ENCODE measurements at places on chromosomes 7 and 10.

DNA sequence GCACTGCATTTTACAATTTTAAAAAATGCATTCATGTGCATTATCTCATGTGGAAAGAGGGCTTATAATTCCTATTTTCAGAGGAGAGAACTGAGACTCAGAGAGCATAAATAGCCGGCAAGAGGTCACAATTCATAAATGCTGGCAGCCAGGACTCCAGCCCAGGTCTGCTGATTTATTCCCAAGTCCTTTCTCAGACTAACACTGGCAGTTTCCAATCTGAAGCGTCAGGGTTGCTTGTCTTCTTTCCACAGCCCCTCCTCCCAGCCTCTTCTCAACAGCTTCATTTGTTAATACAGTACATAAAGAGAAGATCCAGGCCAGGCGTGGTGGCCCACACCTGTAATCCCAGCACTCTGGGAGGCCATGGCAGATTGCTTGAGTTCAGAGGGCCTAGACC lies 108.9 kb downstream of the PARD3 start:
- no peak for DNase-seq

DNA sequence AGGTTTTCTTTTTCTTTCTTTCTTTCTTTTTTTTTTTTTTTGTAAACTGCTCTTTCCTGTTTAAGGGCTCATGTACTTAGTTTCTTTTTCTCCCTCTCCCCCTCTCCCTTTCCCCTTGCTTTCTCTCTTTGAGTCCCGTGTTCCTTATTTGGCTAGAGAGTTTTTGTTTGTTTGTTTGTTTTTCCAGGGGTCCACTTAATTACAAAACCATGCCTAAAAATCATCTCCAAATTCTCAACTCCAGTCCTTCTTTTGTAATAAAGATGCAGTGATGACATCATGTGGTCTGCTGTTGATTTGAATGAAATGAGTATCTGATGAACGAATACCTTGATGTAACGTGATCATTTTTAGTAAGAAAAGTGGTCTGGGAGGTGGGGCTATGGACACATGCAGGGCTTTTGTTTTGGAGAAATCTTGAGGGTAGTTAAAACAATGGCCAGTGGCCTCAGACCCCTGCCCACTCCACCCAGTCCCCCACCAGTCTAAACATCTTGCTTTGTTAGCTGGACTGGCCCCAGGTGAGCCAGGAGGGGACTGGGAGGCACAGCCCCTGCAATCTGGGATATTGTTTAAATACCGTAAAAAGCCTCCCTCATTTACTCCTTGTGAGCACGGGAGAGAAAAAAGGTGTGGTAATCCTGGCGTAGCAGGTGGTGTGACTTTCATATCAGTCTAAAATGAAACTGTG lies 165.7 kb downstream of the LRMDA start:
- no peak for DNase-seq

GRCh38 chr7:35839860-35840854 lies 39.3 kb downstream of the SEPTIN7 start:
- DNase-seq, result no peak

DNA sequence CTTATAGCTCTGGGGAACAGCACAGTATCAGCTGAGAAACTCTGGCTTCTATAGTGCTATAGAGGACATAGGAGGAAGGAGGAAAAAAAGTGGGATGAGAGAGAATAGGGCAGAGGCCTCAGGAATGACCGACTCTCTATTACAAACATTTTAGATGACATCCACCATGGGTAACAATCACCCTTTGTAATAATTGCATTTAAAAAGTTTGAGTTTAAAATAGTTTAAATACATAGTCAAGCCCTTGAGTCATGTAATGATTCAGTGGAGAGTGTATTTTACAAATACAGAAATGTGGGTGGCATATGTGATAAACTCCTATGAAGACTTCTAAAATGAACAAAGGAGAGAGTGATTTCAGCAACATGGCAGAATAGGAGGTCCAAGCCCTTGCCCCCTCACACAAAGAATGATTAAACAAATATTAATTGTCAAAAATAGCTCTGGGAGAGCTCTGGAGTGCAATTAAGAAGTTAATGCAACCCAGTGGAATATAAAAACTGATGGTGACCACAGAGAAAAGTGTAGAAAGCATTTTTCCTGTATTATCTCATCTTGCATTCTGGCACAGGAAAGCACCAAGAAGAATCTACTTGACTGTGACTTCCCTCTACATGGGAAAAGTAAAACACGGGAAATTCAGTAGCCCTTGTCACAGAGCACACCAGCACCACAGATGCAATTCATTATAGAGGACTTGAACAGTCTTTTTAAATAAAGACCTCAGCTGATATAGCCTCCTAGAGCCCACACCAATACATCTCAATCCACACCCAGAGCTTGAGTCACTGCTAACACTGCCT lies 569.0 kb upstream of the SORCS1 start:
- no peak for DNase-seq

GRCh38 chr10:109898007-109898406 lies 25.3 kb downstream of the XPNPEP1 start:
- DNase-seq, result no peak

- no peak for DNase-seq
Observed at GRCh38 chr10:129704225-129704624, 237.2 kb downstream of the MGMT start.

- no peak for DNase-seq
Observed at GRCh38 chr7:106430103-106430502, 145.3 kb upstream of the NAMPT start.

- no peak for DNase-seq
Observed at GRCh38 chr7:4461531-4461930, 220.6 kb upstream of the FOXK1 start.

- no peak for DNase-seq
Observed at GRCh38 chr7:112759905-112760304, 30.3 kb downstream of the TMEM168 start.

DNA sequence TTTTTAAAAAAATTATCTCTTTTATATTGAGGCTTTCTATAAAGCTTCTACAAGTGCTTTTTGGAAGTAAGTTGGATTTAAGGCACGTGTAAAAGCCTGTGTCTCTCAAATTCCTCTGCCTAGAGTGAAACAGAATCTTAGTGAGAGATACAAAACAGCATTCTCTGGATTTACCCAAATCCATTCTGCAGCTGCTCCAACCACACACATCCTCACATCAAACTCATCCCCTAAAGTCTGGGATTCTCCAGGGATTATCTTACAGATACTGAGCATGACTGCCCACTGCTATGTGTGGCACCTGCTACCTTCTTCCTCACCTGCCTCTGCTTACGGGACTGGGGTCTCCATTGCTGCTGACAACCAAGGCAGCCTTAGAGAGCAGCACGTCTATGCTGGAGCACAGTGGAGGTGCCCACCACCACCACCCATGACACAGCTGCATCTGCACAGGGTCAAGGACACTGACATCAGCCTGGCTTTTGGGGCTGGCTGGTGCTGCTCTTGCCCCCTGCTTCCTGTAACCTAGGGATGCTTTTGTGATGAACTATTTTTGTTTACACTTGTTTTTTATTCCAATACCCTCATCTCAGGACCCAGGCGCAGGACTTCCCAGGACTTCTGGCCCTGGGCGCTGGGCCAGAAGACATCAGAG lies 139.2 kb upstream of the NAMPT start:
- DNase-seq, result no peak

GRCh38 chr7:110987127-110987693 lies 103.7 kb upstream of the LRRN3 start:
- DNase-seq, result no peak

DNA sequence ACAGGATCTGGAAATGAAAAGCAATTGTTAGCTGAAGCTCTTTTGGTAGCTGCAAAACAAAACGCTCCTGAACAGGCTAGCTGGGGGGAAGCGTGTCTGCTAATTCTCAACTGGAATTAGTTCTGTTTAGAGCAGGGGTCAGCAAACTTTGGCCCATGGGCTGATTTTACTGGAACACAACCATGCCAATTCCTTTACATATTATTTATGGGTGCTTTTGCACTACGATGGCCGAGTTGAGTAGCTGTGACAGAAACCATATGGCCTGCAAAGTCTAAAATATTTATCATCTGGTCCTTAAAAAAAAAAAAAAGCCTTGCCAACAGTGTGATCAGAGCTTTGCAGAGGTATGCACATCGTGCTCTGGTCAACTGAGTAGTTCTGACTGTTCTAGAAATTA lies 108.4 kb upstream of the PDLIM1 start:
- no peak for DNase-seq

GRCh38 chr10:132616170-132616995 lies 78.8 kb downstream of the INPP5A start:
- no peak for DNase-seq

DNA sequence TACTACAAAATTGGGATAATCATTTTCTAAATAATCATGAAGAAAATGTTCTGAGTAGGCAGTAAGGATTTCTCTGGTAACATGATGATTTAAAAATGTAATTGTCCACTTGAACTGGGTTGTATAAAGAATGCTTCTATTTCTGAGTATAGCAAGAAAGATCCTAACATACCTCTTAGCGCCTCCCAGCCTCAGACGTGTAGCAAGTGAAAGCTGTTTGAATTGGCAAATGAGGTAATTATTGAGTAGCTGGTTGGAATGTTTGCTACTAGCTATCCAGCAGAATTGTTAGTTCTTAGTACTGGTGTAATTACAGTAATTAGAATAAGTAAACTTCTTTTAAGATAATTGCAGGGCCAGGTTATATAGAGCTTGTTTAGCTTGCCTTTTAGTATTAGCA lies 47.9 kb downstream of the SEPTIN7 start:
- no peak for DNase-seq

GRCh38 chr10:122288917-122289316 lies 17.8 kb downstream of the BTBD16 start:
- no peak for DNase-seq

DNA sequence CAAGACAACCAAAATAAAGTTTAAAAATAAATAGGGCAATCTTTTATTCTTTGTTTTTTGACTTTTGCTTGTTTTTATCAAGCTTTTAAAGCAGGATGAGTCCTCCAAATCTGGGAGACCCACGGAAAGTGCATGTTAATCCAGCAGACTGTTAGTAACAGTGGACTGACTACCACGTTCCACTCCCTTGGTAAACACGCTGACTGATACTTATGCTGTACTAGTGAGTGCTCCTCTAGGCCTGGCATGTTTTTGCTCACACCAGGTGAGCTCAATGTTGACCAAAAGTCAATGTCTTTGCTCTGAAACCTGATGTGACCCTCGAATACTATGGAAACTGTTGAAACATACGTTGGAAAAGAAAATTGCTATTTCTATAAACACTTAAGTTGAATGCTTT lies 88.4 kb downstream of the KIAA1549 start:
- no peak for DNase-seq

GRCh38 chr10:45473126-45473525 lies 99.1 kb downstream of the ALOX5 start:
- no peak for DNase-seq

GRCh38 chr10:119723624-119724023 lies 2.2 kb upstream of the INPP5F start:
- DNase-seq, result no peak

DNA sequence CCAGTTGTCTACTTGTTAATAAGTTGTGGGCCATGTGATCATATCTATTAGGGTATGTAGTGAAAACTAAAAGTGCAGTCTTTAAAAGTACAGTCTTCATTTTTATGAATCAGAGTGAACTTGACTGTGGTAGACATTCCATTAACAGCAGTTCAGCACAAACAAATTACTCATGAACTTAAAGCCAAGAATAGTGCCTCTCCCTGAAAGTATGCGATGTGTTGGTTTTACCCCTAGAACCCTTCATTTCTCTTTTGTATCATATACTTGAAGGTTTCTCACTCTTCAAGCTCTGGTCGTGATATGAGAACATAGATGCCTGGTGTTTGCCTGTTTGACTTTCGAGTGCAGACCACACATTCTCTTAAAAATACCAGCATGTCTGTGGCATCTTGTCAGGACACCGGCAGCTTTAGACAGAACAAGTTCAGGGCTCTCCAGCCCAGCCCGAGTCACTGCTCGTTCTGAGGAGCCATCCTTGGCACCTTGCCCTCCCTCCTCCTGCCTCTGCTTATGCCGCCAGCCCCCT lies 159.3 kb downstream of the LCOR start:
- DNase-seq, result no peak

DNA sequence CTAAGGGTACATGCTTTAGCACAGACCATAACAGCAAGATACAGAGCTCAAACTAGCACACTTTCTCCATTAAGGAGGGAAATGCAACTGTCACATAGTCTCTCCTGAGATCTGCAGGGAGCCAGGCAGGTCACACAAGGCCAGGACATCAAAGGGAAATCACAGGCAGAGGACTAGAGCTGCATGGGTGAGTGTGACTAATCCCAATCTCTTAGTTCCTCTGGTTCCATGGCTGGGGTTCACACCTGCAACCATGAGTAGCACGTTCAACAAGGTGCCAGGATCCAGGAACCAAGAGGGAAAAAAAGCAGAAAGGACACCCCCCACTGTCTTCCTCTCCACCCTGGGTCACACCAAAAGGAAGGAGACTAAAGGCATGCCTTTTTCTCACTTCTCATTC lies 296.5 kb upstream of the STEAP1 start:
- DNase-seq, result no peak

DNA sequence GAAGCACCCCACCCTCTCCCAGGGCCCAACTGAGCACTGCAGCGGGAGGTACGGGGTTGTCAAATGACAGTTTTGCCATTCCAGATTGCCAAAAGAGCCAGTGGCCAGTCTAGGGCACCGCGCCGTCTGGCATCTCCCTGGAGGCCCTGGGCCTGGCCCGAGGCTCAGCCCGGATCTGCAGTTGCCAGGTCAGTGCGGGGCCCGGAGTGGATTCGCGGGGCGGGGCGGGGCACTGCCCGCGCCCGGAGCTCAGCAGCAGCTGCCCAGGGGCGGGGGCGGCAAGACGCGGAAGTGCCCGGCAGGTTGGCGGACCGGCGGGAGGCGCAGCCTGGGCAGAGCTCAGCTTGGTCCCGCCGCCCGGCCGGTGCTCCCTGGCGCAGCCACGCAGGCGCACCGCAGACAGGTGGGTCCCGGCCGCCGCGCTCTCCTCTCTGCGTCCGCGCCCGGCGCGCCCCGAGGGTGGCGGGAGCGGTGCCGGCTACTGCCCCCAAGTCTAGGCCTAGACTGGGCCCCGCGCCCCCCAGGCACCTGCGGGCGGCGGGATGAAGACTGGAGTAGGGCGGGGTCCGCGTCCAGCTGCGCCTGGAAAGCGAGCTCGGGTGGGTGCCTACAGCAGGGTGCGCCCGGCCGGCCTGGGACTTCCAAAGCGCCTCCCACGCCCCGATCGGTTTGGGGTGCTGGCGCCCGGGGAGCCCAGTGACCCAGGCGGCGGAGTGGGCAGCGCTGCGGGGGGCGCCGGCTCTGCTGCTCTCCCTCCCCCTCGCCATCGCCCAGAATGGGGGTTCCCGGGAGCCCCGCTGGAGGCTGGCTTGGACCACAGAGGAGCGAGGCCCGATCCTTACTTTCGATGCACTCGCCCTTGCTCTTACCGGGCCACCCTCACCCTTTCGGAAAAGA lies at the start of gene IRF5:
Gene IRF5 (plus strand): TSS at position 281 of the 897 bp plus-strand sequence. CDS start 4,155 bp downstream, outside the sequence.
- DNase-seq, result no peak

- no peak for DNase-seq
Observed at GRCh38 chr10:126060261-126060931, 164.0 kb downstream of the FANK1 start.

- DNase-seq, result no peak
Observed at GRCh38 chr7:151756076-151756731, 120.7 kb downstream of the PRKAG2 start.

- no peak for DNase-seq
Observed at GRCh38 chr10:6232225-6232807, 29.6 kb downstream of the PFKFB3 start.

GRCh38 chr10:42998481-42999384 lies 78.1 kb upstream of the RET start:
- no peak for DNase-seq

- no peak for DNase-seq
Observed at GRCh38 chr10:71696628-71697326, 22.8 kb downstream of the C10orf105 start.

Measured in NCI-H187 treated with DMSO at 0.1 percent for 48 hours (cell line).